ENCODE measurements at places on chromosomes 11 and 22.
A peak's percentile ranks its signal among the peaks of the same experiment; 100 is the strongest.

DNA sequence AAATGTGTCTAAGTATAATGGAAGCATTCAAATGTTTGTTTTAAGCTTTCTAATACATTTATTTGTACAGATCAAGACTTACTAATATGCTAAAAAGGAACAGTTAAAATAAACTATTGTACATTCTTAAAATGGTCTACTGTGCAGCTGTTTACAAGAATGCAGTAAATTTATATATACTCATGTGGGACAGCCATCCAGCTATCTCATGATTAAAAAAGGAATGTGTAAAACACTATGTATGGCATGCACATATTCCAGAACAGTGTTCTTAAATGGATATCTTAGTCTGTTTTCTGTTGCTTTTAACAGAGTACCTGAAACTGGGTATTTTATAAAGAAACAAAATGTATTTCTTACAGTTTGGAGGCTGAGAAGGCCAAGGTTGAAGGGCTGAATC is 30.2 kb upstream of the CSTF3 start:
- DNase-seq = peak; percentile 74

DNA sequence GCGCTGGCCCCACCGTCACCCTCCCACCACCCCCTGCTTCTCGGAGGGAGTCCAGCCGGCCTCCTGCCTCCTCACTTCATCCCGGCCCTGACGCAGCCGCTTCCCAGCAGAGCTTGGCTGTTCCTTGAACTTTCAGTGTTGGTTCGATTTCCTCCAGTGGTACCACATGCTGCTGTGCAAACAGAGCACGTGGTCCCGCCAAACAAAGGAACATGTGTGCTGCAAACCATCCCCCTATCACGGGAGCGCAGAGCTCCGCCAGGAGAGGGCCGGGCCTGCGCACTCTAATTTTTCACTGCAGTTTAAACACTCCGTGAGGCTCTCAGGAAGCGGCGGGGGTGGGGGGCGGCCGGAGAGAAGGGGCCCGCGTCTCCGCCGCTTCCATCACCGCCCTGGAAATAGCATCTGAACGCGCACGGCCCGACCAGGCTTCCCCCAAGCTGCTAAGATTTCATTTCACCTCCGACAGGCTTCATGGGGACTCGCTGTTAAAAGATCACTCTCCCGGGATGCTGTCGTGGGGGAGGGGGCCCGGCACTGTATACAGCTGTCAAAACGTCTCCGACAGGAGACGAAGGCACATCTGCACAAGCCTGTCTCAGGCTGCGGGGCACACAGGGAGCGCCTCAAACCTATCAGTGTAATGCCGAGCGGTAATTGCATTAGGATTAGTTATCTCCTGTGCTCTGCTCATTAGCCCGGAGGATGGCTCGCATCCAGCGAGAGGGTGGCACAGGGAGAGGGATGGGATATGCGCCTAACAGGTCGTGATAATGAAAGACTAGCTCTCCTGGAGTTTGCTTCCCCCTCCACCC is 269.9 kb upstream of the SORL1-AS1 start:
- peak; percentile 68 for DNase-seq

DNA sequence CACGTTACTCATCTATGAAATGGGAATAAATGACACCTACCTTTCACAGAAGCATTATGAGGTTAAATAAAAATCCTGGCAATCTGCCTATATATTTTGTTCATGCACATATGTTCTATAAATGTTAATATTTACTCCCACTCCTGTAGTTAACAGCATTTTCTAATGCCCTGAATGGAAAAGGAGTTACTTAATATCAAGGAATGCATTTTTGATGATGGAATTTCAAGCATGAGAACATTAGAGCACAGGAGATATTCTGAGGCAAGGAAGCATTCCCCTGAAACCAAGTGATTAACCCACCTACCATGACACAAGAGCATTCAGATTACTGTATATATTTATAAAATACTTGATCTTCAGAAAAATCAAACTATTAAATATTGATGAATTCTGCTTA is 102.1 kb downstream of the ARHGAP32 start:
- DNase-seq = peak; percentile 21

DNA sequence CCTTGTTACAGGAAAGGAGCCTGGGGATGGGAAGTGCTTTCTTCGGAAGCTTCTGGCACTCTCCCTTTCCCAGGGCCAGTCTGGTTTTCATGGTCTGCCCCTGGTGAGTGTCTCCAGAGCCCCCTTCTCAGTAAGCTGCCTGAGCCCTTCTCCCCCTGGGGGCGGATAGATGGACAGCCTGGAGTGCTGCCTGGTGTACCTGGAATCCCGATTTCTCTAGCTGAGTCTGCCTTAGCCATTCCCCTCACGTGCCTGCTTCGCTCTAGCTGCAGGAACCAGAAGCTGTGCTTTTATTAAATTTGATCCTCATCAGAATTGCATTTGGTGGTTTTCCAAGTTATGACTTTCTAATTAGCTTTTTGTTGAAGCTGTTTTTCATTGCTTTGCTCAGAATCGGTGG is 152.9 kb upstream of the NAV2 start:
- DNase-seq = no peak

- DNase-seq = no peak
Observed at GRCh38 chr11:114058871-114059277, 637 bp upstream of the ZBTB16 start.

DNA sequence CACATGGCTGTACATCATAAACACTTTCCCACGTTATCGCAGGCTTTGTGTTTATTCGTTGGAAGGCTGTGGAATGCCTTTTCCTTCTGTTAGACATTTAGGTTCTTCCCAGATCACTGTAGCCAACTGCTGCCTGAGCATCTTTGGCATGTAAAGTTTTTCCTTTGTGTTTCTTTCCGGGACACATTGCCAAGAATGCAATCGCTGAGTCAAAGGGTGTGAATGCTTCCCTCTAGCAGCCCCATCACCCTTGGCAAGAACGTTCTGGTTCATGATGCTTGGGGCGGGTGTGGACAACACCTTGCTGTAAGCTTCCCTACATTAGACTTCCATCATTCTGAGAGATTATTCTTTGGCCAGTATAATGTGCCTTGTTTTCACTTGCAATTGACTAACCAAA is 136.2 kb downstream of the OSBP2 start:
- DNase-seq = peak; percentile 99

DNA sequence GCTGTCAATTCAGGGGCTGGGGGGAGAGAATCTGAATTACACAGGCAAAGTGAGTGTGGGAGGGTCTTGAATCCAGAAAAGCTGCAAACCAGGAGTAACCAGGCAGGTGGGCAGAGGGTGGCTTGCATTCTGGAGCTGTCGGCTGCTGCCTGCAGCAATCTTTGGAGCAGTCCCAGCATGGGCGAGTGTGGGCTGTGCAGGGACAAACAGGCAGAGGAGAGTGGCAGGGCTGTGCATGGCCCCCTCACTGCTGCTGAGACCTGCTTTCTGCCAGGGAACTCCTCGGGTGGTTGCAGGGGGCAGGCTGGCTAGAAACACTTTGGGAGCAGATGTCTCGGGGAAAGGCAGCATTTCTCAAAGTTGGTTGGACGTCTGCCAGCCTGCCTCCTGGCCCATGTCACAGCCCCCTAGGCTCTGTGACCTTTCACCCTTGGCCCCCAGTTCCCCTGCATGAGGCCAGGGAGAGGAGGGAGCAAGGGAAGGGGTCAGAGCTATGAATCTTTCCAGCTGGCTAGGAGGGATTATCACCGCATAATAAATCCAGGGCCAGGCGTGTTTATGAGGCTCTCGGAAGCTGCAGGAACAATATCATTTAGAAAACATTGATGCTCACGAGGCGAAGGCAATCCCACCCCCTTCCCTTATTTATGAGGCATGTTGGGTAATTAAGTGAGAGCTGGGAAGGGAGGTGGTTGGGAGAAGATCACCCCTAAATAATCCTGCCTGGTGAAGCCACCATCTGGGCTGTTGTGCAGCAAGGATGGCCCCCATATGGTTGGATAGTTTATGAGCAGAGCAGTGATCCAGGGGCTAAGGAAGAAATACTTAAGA is 212.3 kb upstream of the NCAM1 start:
- DNase-seq = no peak

GRCh38 chr22:49770547-49771265 is 57.0 kb downstream of the BRD1 start:
- no peak for DNase-seq

GRCh38 chr22:28874811-28875320 is 8.5 kb upstream of the ZNRF3 start:
- DNase-seq = no peak

- DNase-seq = no peak
Observed at GRCh38 chr11:64291752-64292459, 804 bp downstream of the KCNK4 start.

DNA sequence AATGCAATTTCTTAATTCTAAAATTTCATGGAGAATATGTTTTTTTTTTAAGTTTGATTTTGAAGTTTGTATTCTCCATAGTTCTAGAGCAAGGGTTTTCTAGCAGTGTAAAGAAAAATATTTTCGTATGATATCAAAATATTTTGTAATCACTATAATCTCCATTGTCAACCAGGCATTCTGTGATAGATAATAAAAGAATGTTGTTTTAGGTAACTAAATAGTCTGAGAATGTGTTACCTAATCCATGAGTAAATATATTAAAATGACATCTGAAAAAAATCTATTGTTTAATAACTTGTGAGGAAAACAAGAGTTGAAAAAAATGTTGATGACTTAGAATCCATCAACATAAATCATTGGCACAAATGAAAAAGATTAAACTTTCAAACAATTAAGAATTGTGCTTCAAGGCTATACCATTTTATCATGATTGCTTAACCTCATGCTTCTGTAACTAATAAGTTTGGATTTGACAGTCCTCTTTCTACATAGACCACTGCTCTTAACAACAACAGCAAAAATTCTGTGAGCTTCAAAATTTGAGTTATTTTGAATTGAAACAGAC is 2211.8 kb downstream of the LRRC4C start:
- DNase-seq = no peak

DNA sequence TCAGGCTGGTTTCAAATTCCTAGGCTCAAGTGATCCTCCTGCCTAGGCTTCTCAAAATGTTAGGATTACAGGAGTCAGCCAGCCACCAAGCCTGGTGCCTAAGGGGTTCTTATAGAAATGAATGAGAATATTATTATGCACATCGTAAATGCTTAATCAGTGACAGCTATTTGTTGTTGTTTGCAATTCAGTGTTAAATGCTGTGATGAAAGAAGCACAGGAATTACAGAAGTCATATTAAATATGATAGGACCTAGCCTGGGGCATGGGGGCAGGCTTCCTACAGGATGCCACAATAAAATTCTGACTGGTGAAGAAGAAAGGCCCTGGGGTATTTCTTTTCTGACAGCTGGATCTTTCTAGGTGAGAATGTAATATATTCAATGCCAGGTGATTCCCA is 13.9 kb upstream of the PATZ1 start:
- no peak for DNase-seq

DNA sequence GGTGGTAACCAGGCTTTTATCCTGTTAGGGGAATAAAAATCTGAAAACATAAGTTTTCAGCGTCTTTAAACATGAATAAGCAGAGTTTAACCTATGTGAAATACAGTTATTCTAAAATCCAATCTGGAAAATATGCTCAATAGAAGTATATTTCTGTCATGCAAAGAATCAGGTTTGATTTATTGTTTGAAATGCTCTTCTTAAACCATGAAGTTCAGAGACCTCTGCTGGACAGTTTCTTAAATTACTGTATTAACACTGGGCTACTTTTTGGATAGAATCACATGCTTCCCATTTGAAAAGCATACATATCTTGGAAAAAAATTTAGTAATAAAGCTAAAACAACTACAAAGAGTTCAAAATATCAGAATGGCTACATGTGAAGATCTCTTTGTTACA is 25.4 kb downstream of the APIP start:
- DNase-seq = peak; percentile 51
